ENCODE measurements at places on chromosomes 5 and 9.

- DNase-seq: no peak
Observed at GRCh38 chr9:99026271-99026955, 78.5 kb upstream of the TGFBR1 start.

GRCh38 chr5:78719504-78720219 lies 71.1 kb upstream of the LHFPL2 start:
- DNase-seq: no peak

DNA sequence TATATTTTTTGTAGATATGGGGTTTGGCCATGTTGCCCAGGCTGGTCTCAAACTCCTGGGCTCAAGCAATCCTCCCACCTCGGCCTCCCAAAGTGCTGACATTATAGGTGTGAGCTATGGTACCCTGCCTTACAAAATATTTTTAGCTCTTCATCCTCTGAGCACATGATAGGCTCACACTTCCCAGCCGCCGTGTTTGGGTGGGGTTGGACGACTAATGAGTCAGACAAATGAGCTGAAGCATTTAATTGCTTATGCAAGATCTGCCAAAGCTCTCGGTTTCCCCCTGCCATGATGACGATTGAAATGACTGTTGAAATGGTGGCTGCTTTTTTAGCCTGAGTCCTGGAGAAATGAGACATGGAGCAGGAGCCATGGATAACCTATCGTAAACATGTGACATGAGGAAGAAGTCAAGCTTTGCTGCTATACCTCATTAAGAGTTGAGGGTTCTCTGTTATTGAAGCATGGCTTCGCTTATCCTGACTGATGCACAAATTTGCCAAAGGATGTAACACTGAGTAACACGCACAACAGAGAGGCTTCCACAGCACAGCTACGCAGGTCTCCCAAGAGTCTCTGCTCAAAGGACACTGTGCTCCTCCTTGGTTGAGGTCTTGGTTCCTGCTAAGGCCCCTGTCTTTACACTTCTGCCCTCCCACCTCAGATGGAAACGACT lies 48.2 kb upstream of the GFPT2 start:
- DNase-seq: no peak

DNA sequence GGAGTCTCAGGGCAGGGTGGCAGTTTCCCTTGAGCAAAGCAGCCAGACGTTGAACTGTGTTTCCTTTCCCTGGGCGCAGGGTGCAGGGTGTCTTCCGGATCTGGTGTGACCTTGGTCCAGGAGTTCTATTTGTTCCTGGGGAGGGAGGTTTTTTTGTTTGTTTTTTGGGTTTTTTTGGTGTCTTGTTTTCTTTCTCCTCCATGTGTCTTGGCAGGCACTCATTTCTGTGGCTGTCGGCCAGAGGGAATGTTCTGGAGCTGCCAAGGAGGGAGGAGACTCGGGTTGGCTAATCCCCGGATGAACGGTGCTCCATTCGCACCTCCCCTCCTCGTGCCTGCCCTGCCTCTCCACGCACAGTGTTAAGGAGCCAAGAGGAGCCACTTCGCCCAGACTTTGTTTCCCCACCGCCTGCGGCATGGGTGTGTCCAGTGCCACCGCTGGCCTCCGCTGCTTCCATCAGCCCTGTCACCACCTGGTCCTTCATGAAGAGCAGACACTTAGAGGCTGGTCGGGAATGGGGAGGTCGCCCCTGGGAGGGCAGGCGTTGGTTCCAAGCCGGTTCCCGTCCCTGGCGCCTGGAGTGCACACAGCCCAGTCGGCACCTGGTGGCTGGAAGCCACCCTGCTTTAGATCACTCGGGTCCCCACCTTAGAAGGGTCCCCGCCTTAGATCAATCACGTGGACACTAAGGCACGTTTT lies 3.5 kb upstream of the PHYHD1 start:
- DNase-seq: no peak

DNA sequence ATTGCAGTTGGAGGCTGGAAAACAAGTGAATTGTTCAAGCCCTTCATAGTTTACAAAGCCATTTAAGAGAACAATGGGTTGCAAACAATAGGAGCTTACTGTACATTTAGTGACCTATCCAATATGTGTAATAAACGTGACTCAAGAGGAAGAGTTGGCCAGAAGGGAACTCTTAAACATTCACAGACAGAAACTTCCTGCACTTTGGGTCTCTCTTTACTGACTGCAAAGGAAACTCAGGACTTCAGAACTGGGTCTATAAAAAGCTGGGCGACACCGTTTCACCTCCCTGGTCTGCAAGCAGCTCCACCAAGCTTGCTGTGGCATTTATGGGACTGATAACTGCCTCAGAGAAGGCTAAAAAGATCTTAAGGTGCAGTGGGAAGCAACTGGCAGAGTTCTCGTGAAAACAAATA lies 48.7 kb upstream of the SPATA31D4 start:
- no peak for DNase-seq

DNA sequence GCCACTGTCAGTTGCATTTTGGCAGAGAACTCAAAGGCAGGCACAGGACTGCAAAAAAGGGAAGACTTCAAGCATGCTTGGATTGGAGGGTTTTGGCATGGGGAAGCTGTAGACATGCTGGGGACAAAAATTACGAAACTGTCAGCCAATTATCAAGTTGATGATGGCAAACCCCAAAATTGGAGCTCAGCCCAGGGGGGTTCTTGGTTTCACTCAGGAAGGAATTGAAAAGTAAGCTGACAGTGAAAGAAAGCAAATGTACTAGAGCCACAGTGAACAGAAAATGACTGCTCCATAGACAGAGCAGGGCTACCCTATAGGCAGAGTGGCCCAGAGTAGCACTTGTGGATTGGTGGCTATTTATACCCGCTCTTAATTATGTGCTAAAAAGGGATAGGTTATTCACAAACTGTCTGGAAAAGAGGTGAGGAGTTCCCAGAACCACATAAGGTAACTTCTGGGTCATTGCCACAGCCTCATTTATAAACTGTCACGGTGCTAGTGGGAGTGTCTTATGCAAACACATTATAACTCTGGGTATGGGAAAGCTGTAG lies 14.6 kb upstream of the CFAP95 start:
- DNase-seq: no peak

GRCh38 chr9:89792189-89793123 lies 187.6 kb downstream of the GADD45G start:
- DNase-seq: no peak

DNA sequence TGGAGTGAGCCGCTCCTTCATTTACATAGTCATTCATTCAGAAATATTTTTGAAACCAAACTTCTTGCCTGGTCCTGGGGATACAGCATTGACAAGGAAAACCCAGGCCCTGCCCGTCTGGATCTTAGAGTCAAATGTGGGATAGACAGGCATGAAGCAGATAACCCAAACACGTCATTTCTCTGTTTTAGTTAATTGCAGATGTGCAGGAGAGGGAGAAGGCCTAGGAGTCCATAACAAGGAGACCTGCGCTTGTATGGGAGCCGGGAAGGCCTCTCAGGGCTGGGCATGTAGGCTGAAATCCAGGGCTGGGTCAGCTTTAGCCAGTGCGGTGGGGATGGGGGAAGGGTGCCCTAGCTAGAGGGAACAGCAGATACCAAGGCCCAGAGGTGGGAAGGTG lies 43.3 kb downstream of the PRRX2 start:
- DNase-seq: no peak

- no peak for DNase-seq
Observed at GRCh38 chr5:108650997-108651396, 96.7 kb upstream of the FER start.

DNA sequence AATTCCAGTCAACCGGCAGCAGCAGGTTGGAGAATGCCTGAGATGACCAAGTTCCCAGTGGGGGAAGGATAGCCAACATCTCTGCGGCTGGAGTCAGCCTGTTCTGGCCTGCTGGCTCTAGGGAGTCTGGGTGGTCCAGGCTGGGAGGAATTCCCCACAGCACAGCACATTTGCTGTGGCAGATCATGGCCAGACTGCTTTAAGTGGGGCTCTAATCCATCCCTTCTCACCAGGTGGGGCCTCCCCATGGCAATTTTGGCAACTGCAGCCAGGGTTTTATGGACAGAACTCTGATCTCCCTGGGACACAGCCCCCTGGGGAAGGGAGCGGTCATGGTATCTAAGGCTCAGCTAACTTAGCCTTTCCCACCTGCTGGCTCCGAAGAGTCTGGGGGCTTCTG lies 226.1 kb downstream of the DTWD2 start:
- no peak for DNase-seq

- DNase-seq: no peak
Observed at GRCh38 chr5:171906066-171906570, 100.3 kb downstream of the FBXW11 start.

- no peak for DNase-seq
Observed at GRCh38 chr9:134358662-134359319, 32.5 kb downstream of the RXRA start.

DNA sequence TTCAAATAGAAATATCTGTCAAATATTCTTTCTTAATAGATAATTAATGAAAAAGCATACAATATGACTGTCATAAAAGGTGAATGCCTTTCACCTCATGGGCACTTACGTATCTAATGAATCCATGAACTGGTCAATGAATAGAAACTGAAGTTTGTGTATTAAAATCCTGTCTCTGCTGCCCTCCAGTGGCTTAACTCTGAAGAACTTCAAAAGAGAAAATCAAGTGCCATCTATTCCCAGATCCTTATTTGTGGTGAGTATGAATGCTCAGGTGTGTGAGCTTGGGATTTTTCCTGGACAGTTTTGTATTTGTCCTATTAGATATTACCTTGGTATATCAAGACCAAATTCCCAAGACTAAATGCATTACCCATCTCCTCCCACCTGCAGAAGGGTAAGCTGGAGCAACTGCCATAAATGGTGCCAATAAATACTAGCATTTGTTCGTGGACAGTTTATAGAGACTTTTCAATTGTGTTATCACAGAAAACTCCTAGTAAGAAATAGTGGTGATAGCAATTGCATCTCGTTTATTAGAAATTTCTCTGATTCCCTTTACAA lies 44.0 kb upstream of the SVEP1 start:
- no peak for DNase-seq

Data from right kidney (tissue), 9 donors.